NCI-H146 (cell line): ENCODE measurements at places on chromosomes 3 and 15.

GRCh38 chr3:167162083-167162482 is 218.0 kb downstream of the ZBBX start:
- no peak for DNase-seq

DNA sequence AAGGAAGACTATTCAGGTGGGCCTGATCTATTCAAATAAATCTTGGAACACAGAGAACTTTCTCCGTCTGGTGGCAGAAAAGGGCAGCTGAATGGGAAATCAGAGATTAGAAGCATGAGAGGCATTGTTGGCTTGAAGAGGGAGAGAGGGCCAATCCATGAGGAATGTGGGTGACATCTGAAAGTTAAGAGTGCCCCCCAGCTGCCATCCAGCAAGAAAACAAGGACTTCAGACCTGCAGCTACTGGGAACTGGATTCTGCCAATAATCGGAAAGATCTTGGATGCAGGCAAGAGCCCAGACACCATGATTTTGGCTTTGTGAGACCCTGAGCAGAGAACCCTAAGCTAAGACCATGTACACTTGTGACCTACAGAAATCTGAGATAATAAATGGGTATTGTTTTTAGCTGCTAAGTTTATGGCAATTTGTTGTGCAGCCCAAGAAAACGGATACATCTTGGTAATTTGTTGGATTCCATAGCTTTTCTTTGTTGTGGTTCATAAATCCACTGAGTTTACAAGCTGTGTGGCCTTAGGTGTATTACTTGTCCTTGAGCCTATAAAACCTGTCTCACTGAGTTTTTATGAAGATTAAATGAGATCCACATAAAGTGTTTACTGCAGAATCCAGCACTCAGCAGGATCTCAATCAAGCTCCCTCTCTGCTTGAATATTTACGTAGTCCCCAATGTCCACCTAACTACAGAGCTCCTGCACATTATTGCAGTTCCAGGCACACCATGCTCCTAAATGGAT is 82.1 kb upstream of the PRTG start:
- no peak for DNase-seq

DNA sequence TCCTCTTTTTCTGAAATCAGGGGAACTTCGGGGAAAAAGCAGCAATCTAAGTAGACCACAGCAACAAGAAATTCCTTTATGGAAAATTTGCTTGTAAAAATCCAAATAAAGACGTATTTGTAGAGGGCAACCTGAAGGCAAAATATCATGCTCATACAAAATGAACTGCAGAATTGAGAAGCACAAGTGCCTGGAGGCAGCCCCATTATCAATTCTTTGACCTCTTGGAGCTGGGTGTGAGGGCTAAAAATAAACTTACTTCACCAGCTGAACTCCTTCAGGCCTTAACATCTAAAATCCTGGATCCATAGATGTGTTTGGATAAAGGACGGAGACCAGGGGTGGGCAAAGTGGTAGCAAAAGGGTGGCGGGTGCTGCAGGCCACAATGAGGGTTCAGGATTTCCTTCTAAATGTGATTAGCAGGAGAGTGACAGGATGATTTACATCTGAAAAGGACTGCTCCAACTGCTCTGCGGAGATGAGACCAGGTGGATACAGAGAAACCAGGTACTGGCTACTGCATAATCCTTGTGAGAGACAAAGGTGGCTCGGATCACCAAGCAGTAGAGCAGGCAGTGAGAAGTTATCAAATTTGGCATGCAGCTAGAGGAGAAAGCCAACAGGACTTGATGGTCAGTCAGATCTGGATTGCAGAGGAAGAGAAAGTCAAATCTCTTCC is 81.7 kb upstream of the TJP1 start:
- DNase-seq = no peak

DNA sequence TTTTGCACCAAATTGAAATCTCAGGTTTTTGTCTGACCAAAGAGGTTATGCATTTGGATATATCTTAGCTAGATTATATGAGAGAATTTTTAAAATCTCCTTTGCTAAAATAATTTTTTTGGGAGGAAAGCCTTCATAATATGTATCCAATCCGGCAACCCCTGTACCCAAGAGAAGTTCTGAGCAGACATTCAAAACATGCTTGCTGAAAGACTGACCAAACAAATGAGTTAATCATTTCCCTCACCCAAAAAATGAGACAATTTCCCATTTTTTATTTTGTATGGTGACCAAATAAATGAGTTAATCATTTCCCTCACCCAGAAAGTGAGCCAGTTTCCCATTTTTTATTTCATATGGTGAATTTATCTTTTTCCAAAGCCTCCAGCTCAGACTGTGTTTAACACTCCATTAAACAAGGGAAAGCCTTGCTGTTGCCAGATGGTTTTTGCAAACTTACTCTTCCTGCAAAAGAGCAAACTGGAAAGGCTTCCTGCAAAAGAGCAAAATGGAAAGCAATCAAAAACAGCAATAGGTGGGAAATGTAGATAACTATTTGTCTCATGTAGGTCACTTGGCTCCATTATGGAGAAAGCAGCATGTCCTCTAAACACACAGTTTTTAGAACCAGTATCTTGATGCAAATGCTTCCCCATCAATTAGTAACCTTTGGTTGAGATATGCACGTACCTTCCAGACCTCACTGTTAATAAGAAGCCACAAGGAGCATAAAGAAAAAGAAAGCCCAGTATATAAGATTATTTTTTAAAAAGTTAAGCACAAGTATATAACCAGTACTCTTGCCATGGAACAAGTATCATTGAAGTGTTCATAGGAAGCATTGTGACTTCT is 78.4 kb upstream of the OSTN start:
- DNase-seq = no peak

DNA sequence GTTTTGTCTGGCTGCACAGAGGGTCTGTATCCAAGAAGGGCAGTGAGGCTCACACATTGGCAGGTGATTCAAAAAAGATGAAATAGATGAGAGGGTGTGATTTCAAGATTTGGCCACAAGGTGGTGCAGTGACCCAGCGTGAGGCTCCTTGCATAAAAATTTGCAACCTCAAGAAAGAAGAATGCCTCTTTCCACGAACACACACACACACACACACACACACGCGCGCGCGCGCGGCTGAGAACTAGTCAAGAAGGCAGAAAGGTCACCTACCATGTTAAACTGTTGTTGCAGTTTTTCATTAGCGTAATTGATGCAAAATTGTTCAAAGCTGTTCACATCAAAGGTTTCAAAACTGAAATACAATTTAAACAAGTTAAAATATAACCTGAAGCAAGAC is 39.2 kb downstream of the MYO5C start:
- DNase-seq = peak; percentile 47

GRCh38 chr15:28094732-28095521 is 4.2 kb downstream of the OCA2 start:
- peak; percentile 57 for DNase-seq

DNA sequence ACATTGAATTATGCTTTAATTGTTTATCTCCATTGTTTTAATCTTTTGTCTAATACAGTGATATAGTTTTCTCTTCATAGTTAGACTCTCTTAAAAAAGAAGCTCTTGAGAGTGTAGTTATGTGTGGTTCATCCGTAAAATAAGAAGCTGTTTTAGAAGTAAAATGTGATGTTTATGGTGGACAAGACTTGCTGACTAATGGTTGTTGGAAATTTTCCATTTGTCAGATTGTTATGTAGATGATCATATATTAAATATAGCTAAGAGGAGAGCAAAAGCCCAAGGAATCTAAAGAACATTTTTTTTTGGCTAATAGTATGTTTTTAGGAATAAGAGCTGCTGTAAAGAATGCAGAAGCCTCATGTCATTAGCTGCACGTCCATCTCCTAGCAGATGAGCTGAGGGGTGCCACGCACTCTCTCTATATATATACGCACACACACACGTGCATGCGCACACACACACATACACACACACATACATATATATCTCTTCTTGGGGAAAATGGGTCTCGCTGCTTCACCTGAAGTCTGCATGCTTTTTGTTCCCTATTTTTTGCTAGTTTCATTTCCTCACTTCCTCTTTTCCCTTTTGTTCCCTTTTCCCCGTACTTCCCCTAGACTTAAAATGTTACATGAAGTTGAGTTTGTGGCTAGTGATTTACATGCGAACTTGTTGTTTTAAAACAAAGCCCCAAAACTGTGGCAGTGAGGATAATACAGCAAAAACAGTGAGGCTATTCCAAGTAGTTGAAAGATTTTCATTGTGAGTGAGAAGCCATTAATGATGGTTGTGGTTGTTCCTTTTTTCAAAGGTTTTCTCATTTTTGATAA is 107.8 kb downstream of the MBNL1 start:
- DNase-seq = no peak

GRCh38 chr3:36455406-36455805 is 75.1 kb downstream of the STAC start:
- no peak for DNase-seq

DNA sequence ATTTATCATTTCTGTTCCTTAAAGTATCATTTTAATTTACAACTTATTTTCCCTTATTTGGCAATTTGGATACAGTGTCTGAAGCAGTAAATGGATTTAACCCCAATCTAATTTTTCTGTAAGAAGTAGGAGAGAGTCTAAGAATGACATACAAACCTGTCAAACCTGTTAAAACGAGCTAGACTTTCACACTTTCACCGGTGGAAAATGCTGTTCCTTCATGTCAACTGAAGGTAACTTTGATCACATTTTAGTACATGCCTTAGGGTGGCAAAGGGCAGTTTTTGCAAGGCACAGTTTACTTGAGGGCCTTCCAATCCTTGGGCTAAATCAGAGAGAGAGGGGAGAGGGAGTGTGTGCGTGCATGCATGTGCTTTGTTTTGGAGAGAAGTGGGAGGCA is 221.4 kb downstream of the THSD4 start:
- no peak for DNase-seq

- DNase-seq = no peak
Observed at GRCh38 chr3:29335438-29335837, 54.6 kb downstream of the RBMS3 start.

GRCh38 chr3:181316482-181316881 is 326.9 kb upstream of the DNAJC19 start:
- peak; percentile 56 for DNase-seq

DNA sequence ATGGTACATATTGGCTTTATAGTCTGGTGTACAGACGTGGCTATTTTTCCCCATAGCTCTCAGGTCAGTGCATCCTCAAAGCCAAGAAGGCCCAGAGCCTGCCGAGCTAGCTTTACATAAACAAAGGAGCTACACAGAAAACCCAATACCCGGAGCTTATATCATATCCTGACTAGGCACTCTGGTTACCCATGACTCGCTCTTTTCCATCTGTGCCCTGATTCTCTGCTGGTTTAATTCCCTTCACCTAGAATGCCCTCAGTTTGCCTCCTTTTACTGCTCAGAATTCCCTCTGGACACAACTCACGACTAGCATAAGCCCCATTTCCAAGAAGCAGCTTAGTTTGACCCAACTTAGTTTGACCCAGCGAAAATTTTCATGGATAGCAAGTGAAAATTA is 110.8 kb downstream of the TIGIT start:
- DNase-seq = no peak

DNA sequence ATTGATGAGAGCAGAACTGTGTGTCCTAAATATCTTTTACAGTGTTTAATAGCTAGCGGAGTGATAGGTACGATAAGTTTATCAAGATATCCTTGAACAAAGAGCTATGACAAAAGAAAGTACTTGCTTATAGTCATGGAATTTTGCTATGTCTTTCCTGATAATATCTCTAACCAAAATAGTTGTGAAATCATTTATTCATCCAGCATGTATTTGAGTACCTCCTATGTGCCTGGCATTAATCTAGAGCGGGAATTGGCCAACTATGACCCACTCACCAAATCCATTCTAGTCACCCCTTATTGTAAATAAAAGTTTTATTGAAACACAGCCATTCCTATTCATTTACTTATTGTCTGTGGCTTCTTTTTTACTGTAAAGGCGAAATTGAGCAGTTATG is 46.6 kb downstream of the ZFAND6 start:
- no peak for DNase-seq

DNA sequence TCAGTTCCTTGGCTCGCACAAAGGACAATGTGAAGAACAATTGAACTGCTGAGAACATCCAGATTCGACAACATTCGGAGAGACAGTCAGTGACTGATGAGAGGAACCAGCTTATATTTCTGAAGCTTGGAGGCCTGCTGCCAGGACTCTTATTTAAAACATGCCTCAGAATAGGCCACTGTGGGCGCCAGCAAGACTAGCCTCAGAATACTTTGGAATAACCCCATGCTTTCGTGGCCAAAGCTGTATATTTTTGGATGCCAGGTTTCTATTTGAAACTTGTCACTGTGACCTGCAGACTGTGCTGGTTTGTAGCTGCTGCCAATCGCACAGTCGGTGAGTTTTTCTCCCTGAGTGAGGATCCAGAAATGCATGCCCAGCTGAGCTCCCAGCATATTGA is 129.9 kb upstream of the UBE3A start:
- DNase-seq = no peak

- no peak for DNase-seq
Observed at GRCh38 chr3:112395181-112395895, 62.4 kb downstream of the CD200 start.

DNA sequence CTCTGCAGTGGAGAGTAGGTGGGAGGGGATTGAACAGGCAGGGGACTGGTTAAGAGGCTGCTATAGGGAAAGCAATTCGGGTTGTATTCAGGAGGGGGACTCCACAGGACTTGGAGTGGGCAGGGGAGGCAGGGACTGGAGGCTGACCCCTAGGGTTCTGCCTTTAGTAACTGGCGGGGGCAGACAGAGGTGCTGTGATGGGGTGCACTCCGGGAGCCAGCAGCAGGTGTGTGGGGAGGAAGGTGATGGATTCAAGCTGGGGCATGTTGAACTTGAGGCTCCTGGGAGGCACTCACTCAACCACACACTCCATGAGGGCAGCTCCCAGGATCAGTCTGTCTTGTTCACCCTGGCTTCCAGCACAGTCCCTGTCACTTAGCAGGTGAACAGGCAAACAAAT is 12.5 kb downstream of the CAND2 start:
- no peak for DNase-seq

GRCh38 chr3:151146071-151146730 is 56.8 kb downstream of the GPR171 start:
- peak; percentile 89 for DNase-seq

- DNase-seq = no peak
Observed at GRCh38 chr15:66948294-66948693, 117.1 kb upstream of the SMAD3 start.

DNA sequence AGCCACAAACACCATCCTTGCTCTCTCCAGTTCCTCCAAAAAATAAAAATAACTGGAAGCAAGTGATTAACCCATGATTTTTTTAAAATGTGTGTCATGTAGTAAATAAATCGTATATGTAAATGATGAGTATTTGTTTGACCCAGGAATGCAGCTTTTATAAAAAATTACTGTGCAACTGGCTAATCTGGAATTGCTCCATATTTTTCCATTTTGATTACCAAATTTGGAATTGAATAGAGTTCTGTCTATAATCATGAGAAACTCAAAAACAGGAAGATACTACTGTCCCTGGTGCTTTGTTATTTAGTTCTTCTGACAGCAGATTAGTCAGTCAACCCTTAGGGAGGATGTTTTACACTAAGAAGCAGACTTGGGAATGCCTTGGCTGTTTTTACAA is 116.2 kb downstream of the CCNL1 start:
- DNase-seq = no peak

GRCh38 chr3:40302784-40303183 is 6.7 kb upstream of the EIF1B start:
- no peak for DNase-seq
